ENCODE measurements at places on chromosomes 4 and X.
A peak's percentile ranks its signal among the peaks of the same experiment; 100 is the strongest.

DNA sequence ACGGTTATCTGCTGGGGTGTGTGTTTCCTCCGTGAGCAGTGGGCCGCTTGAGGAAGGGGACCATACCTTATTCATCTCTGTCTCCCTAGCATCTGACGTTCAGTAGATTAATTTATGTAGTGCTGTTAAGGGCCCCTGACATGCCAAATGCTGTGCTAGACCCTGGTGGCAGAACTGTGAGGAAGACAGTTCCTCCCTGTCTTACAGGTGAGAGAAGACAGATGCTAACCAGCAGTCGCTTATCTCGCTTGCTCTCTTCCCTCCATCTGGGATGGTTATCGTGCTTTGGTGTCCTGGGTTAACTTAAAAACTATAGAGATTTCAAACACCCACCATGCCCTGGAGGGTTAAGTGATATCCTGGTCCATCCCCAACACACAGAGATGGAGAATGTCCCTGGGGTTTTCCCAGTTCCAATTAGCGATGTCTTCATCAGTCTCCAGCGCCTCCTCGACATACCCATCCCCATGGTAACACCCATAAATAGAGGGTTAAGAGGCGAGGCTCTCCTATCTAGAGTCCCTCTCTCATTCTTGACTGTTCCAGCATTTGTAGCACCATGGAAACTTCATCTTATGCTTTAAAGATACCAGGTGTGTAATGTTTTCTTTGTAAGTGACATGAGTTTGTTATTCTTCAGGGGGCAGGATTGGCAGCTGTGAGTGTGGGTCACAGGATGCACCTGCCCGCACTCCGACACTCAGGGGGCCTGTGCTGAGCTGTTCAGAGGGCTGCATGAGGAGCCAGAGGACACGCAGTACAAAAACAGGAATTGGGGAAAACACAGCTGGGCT lies 135.2 kb downstream of the STK32B start:
- no peak for DNase-seq

- DNase-seq: no peak
Observed at GRCh38 chr4:30765022-30765421, 44.9 kb downstream of the PCDH7 start.

GRCh38 chr4:5435201-5435600 lies 273.2 kb downstream of the EVC2 start:
- DNase-seq: no peak

GRCh38 chrX:129983575-129984110 lies 1.2 kb downstream of the BCORL1 start:
- DNase-seq: no peak

- DNase-seq: no peak
Observed at GRCh38 chr4:67365661-67366245, 179.6 kb downstream of the CENPC start.

DNA sequence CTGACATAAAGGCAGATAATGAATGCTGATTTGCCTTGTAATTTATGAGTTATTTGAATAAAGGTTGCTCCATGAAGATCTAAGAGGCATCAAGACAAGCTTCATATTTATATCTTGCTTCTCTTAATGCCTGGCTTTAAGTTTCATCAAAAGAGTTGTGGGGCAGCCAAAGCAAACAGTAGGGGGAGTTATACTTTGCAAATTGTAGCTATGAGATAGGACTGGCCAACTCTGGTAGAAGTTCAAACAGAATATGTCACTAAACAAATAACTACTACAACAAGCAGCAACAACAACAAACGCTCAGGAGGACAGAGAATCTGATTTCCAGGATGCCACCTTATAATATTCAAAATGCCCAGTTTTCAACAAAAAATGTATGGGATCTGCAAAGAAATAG lies 69.1 kb upstream of the PLAC1 start:
- no peak for DNase-seq

DNA sequence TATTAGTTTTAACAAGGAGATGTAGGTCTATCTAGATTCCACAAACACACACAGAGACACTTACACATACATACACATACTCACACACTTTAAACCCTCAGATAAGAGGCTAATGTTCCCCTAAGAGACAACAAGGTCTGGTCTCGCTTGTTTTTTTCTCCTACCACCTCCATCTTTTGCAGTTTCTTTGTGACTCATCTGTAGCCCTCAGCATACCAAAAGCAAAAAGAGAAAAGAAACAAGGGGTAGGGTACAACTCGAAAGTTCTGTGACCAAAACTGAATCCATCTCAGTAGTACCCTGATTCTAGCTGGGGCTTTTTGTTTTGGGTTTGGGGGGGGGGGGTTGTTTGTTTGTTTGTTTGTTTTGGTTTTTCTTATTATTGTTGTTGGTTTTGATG lies 12.2 kb upstream of the EXOSC9 start:
- no peak for DNase-seq

DNA sequence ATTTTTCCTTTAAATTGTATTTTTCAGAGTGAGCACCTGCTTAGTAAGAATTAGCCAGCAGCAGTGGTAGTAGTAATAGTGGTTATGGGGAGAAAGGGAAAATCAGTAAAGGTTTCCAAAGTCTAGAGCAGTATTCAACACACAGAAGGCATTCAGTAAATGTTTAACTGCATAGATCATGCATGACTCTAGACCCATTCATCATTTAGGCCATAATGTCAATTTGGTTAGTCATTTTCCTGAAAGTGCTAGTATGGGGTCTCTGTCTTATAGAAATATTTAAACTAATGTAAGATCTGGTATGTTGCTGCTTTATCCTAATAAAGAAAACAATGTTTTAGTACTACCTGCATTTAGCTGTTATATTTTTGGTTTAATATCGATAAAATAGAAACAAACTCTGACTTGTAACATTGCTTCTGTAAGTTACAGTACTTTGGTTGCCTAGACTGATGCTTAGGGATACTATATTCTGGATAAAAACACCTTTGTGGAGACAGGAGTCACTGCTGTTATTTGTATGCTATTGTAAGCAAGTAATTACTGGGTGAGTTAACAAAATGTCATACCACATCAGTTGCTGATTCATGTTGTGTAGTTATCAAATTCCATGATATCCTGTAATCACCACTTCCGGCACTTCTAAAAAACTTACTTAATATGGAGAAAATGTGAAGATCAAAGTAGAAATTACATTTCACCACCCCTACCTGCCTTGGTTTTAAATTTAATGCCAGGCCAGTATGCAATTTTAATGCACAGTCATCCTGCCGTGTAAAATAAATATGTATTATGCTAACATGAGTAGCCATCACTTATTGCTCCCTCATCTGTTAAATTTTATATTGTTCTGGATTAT lies 115.8 kb upstream of the BMPR1B start:
- DNase-seq: peak; percentile 86

- peak; percentile 75 for DNase-seq
Observed at GRCh38 chrX:103678199-103678993, 8.1 kb downstream of the MORF4L2 start.

GRCh38 chr4:19650903-19651864 lies 600.5 kb upstream of the SLIT2 start:
- peak; percentile 10 for DNase-seq

Data from fibroblast of skin of right biceps (primary cell).